Effector memory CD4-positive, alpha-beta T cell (primary cell): ENCODE measurements at places on chromosomes 4 and X.

DNA sequence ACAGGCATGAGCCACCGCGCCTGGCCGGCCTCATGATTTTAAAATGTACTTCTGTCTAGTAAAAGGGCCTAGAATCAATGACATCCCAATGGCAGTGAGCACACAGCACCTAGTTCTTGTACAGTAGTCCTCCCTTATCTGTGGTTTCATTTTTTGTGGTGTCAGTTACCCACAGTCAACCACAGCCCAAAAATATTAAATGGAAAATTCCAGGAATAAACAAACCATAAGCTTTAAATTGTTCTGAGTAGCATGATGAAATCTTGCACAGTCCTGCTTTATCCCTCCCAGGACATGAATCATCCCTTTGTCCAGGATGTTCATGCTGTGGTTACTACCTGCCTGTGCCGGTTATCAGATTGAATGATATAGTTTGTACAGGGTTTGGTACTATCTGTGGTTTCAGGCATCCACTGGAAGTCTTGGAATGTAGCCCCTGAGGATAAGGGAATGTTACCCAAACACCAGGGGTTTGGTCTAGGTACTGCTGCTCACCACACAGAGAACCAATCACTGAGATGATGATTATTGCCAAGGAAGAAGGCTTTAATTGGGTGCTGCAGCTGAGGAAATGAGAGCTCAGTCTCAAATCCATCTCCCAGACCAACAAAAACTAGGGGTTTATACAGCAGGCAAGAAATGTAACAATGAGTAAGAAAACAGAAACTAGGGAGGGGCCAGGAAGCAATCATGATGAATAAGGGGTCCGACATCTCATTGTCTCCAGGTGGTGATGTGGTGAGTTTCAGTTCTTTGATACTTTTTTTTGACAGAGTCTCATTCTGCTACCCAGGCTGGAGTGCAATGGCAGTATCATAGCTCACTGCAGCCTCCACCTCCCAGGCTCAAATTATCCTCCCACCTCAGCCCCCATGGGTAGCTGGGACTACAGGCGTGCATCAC lies 16.2 kb upstream of the FHL1 start:
- DNase-seq, result no peak

GRCh38 chrX:124005228-124005627 lies 43.7 kb downstream of the STAG2 start:
- no peak for DNase-seq

DNA sequence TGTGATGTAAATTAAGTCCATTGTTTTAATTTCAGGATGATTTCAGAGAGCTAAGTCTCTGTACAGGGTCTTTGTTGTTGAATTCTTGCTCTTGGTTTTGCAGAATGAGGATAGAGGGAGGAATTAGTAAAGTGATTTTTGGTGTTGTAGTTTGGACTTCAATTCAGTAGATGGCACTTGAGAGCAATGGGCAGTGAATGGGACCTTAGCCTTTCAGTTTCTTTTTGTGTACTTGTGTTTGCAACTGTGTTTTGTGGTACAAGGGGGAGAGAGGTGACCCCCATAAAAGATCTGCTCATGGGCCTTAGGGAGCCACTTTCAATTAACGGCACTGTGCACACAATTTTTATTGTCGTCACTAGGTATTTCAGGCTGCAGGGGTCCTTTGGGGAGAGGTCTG lies 340.0 kb downstream of the DCAF12L2 start:
- DNase-seq, result no peak

DNA sequence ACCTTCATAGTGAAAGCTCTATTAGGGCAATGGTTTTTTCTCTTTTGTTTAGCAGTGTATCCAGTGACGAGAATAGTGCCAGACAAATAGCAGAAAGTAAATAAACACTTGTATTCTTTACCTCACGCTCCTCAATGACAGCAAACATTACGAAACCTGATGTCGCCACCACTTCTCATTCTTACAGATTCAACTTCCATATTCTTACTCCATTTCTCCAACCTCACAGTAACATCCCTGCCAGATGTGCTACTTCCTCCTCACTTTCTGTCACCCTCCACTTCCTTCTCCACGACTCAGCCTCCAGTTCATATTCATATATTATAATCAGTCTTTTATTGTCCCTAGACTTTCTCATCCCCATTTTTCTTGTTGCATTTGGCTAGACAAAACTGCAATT lies 1956.2 kb upstream of the AGA start:
- DNase-seq, result no peak

- no peak for DNase-seq
Measured at GRCh38 chr4:82450966-82451755, 20.8 kb downstream of the ENOPH1 start.

- DNase-seq, result no peak
Measured at GRCh38 chr4:165635951-165636350, 237.1 kb upstream of the TLL1 start.

GRCh38 chr4:124230268-124230667 lies 482.3 kb downstream of the ANKRD50 start:
- no peak for DNase-seq

GRCh38 chr4:128855621-128856020 lies 46.1 kb downstream of the JADE1 start:
- no peak for DNase-seq

DNA sequence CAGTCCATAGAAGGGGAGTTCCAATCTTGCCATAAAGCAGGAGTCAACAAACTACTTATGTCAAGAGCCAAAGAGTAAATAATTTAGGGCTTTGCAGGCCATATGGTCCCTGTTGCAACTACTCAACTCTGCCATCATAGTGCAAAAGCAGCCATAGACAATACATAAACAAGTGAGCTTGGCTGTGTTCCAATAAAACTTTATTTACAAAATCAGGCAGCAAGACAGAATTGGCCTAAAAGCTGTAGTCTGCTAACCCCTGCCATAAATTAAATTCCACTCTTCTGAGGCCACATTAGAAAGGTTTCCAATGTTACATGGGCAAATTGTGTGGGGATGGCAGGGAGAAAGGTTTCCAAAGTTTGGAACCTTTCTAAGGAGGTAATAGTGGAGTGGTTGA lies 14.7 kb downstream of the TRMT2B start:
- no peak for DNase-seq

GRCh38 chr4:46258431-46258830 lies 131.5 kb downstream of the GABRA2 start:
- DNase-seq, result no peak

DNA sequence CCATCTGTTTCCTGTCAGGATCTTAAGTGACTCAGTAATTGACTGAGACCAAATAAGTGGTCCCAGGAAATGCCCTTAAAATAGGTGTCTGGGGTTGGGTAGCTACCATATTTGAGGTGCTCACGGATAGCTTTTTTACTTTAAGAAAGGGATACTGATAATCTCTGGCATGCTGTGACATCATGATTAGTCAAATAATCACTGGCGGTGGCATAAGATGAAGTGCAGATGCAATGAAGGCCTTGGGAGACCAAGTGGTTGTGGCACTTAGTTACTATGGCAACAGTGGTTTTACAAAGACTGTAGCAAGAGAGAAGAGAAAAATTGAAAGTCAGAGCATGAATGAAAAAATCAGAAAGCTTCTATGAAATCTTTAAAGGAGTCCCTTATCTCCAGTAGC lies 114.5 kb upstream of the SLIT2 start:
- DNase-seq, result no peak

GRCh38 chr4:100582146-100582545 lies 64.3 kb upstream of the EMCN start:
- DNase-seq, result no peak

- no peak for DNase-seq
Measured at GRCh38 chr4:8709729-8710360, 117.3 kb downstream of the CPZ start.

DNA sequence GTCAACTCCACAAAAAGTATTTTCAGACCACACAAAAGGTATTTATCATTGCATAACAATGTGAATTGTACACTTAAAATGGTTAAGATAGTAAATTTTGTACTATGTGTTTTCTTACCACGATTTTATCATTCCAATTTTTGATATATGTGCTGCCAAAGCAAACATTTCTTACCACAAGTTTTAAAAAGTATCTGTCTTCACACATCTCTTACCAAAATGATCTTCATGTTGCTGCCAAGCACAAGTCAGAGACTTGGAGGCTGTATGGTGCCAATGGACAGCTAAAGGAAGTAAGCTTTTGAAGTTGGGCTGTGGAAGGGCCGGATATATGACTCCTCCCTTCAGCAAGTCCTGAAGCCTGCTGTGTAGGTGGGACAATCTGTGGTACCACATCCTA lies 67.9 kb downstream of the TMLHE start:
- DNase-seq, result no peak

DNA sequence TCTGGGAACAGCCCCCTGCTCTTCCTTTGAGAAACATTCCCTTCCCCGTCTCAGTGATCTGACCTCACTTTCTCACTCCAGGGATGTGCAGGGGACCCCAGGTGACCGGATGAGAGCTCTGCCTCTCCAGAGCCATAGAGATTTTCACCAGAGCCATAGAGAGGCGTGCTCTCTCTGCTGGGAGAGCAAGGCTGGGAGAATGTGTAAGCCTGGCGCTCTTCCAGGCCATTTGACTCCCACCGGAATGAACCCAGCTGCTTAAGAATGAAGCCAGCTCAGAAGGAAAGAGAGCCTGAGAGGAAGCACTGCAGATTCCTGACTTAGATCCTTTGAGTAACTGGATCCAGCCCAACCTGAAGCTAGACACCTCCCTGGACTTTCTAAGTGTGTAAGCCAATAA lies 106.4 kb downstream of the DHX15 start:
- no peak for DNase-seq

DNA sequence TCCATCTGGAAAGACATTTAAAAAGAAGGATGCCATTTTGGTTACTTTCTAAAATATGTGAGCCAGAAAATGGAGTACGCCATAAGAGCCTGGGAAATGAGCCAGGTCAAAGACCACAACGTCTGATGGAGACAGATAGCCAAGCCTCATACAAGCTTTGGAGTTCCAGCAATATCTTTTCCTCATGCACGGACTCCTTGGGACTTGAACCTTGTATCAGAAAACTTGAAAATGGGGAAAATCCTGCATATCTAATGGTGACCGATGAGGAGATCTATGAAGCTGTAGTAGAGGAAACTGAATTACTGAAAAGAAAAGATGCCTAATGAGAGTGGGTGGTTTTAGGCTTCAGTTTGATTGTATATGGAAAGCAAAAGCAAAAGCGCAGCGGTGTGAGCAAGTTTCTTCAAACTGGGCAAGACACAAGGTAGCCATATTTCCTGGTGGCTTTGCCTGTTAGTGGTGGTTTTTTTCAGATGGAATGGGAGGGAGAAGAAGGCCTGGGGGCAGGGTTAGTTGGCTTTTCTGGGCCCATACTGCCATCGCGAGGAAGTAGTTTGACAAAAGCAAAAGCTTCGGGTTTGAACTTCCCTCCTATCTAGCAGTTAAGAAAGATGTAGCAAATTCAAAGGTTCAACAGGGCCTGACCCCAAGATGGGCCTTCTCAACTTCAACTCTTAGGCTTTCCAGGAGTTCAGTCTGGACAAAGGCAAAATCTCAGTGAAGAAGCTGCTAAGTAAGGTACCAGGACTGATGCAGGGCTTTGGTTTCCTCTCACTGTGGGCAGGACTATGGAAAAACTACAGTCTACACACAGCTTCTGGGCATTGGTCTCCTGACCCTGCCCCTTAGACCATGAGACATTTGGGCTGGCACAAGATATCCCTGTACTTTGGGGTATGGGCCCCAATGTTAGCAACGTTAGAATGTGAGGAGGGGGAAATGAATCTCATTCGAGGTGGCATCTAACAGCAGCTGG lies 210.0 kb upstream of the STK26 start:
- peak; percentile 76 for DNase-seq

- no peak for DNase-seq
Measured at GRCh38 chr4:173443121-173443520, 44.2 kb upstream of the SCRG1 start.

DNA sequence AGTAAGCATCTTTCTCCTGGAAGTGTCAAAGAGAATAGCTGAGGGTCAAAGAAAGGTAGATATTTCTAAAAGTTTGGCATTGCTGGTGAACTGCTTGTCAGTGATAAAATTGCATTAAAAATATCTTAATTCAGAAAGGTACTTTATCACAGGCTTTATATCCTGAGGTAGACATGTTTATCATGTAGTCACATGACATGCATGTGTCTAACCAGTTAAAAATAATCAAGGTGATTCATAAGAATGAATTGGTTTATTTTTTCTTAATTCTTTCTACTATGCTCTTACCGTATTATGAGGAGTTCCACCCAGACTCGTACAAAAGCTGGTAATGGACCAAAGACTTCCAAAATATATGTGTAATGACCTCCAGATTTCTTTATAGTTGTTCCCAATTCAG lies 6.1 kb downstream of the SLC7A11 start:
- no peak for DNase-seq

- DNase-seq, result no peak
Measured at GRCh38 chrX:25968920-25969319, 169.2 kb upstream of the MAGEB18 start.

- no peak for DNase-seq
Measured at GRCh38 chr4:60884587-60884986, 315.5 kb upstream of the ADGRL3 start.

GRCh38 chr4:37793562-37793961 lies 32.9 kb upstream of the PGM2 start:
- DNase-seq, result no peak

DNA sequence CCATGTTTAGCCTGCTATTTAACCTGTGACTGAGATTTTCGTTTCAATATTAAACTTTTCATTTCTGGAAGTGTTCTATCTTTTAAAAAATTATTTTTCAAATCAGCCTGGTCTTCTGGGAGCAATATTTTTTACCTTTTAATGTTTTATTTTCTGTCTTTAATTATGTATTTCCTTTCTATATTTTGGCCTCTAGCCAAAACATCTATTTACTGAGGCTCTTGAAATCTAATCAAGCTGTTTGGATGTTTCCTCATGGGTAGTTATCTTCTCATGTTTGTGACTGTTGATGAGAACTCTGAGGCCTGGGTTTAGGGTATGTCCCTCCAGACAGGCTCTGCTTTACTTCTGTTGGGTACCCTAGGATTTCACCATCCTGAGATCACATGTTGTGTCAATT lies 10.3 kb upstream of the SLC10A4 start:
- no peak for DNase-seq

GRCh38 chr4:154942176-154942575 lies 161.1 kb downstream of the RBM46 start:
- DNase-seq, result no peak

GRCh38 chr4:102253860-102254259 lies 91.4 kb downstream of the SLC39A8 start:
- DNase-seq, result no peak

DNA sequence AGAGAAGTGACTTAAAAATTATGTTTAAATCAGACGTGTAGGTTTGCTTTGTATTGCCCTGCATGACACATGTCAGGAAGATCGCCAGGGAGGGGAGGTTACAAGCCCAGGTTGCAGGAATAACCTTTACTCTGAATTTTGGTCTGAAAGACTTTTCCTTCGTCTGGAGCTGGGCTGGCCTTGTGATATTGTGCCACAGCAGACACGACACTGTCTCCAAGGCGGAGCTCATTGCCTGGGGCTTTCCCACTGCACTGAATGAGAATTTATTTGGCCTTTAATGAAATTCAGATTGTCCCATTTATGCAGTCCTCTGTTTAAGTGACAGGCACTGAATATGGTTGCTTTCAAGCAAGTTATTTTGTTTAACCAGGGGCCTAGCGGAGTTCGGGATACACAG lies 45.1 kb downstream of the RHOH start:
- DNase-seq, result peak; percentile 45
